D721Med (cell line): ENCODE measurements at places on chromosomes 4 and X.

- no peak for DNase-seq
Observed at GRCh38 chr4:14254926-14255325, 627.4 kb upstream of the BOD1L1 start.

DNA sequence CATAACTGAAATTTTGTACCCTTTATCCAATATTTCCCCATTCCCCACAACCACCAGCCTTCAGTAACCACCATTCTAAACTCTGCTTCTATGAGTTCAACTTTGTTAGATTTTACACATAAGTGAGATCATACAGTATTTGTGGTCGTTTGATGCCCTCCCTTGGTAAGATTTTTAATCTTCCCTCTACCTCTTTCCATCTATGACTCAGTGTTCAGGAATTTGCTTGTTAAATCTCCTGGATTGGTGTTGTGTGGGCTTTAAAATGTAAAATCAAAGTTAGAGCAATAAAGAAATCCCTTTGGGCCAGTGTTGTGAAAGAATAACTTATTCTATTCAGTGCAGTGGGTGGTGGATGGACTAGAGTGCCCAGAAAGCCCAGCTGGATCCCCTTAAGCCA lies 37.4 kb downstream of the SLC16A2 start:
- no peak for DNase-seq

- no peak for DNase-seq
Observed at GRCh38 chrX:50812995-50813842, 775 bp downstream of the SHROOM4 start.

- DNase-seq = no peak
Observed at GRCh38 chrX:1385253-1386223, 6.4 kb downstream of the SLC25A6 start.

GRCh38 chr4:11900359-11900758 lies 471.7 kb upstream of the HS3ST1 start:
- no peak for DNase-seq

DNA sequence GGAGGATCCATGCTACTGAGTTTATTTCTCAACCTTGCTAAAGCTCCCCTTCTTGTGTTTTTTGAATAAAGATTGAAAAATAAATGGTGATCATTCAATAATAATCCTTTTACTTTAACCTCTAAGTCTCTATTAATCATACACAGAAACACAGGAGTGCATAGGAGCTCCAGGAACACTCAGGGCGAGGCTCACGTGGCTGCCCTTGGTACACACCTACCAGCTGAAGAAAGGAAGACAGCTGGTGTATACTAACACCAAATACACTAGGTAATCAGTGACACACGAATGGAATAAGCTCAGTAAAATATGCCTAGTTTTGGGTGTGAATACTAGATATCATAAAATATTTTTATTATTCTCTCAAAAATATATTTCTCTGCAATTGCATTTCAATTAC lies 26.2 kb downstream of the CCDC149 start:
- DNase-seq = no peak

- DNase-seq = no peak
Observed at GRCh38 chr4:121126449-121127006, 37.6 kb downstream of the TNIP3 start.

- DNase-seq = no peak
Observed at GRCh38 chr4:73725510-73725909, 14.9 kb upstream of the CXCL8 start.

DNA sequence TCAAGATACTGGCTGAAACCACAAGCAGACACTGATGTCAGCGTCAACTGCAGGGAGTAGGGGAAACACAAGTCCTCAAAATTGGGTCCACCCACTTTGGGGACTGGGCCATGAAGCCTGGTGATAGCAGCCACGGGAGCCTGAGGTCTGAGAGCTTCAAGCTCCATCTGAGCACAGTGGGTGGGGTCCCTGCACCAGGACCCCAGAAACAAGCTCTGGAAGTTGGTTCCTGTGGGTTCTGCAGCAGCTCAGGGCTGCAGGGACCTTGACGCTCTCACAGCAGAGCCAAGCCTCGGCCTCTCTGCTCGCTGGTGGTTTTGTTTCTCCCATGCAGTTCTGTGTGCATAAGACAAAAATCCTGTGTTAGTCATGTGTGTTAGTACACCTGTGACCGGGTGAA lies 54.5 kb downstream of the CPLX1 start:
- DNase-seq = no peak

- no peak for DNase-seq
Observed at GRCh38 chrX:120000490-120001246, 57.1 kb upstream of the NKAP start.

- DNase-seq = no peak
Observed at GRCh38 chr4:11736978-11737377, 308.3 kb upstream of the HS3ST1 start.

DNA sequence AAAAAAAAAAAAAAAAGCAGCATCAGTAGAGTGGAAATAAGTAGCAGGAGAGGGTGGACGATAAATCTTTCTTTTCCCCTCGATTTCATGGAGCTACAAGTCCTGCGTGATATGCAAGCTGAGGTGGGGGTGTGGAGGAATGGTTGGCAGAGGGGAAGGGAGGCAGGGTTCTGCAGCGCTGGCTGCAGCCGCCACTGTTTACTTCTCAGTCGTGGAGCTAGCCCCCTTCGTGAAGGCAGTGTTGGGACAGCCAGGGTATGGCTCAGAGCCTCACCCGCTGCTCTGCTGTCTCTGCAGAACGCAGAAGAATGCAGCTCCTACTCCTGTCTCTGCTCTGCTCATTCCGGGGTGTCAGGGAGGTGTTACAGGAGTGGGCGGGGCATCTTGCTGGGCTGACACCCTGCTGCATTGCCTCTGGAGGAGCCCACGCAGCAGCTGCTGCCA lies 140.6 kb downstream of the GPM6A start:
- DNase-seq = no peak

DNA sequence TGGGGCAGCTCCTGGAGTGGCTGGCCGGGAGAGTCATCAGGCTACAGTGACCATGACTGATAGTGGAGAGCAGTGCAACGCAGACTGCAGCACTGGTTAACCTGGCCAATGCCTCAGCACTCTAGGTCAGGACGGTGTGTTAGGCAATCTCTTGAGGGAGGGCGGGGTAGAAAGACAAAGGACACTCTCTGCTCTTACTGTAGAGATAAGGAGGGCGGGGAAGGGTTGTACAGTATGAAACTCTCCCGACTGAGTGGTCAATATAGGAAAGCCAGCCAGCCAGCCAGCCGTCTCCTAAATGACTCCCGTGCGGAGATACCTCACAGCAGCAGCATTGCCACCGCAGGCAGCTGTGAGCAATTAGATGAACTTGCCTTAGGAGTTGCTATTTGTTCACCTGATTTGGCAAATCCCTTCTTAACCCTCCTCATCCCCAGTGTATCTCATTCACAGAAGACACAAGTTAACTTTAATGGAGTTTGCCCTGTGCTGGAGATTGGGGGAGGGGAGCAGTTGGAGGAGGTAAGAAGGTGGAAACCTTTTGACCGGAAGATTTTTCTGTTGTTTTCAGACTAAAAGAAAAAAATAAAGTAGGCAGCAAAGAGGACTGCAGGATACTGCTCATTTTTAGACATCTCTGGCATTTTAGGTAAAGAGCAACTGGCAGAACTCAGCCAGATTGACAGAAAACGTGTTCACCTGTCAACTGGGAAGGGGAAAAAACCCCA lies 330.5 kb downstream of the HNRNPD start:
- no peak for DNase-seq

DNA sequence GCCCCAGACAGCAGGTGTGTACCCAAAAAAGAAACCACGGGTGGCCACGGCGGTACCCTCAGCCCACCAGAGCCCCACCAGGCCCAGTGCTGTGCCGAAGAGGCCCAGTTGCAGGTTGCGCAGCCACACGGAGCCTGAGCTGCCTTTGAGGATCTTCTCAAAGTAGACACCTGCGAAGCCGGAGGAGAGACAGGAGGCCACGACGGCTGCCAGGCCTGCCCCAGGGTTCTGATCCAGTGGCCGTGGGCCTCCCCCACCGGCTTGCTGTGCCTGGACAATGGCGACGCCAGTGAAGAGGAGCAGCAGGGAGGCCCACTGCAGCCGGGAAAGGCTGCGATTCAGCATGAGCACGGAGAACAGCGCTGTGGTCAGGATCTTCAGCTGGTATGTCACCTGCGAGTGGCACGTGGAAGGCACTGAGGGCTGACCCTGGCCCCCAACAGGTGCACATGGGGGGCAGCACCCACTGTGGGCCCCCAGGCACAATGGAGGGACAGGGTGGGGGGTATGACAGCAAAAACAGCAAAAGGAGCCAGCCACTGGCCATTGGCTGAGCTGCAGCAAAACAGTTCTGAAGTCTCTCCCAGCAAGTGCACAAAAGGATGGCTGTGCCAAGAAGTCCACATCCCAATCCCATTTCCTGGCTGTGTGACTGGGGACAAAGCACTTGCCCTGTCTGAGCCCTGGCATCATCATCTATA lies 6.2 kb downstream of the SLC35A2 start:
- no peak for DNase-seq

DNA sequence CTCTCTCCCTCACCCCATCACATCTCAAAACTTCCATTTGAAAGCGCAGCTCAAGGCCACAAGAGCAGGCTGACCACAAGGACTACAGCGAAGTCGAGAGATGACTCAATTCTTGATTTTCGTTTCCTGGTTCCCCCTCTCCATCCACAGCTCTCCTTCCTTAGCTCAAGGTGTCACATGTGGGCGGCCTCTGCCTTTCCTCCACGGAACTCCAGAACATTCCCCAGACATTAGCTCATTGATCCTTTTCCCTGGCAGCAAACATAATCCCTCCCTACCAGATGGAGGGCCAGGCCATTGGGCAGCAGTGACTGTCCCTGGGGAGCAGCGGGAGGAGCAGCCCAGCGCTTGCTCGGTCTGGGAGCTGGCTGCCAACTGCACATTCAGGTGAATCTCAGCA lies 56.3 kb downstream of the CCDC149 start:
- peak; percentile 51 for DNase-seq

GRCh38 chr4:37953156-37953555 lies 7.0 kb upstream of the PTTG2 start:
- DNase-seq = no peak
